ENCODE measurements at places on chromosomes 13 and 19. TPM values are rescaled to one million over a fixed set of nuclear protein-coding genes. Genes with fewer than 3 reads are reported as not detected.
A peak's percentile ranks its signal among the peaks of the same experiment; 100 is the strongest.

DNA sequence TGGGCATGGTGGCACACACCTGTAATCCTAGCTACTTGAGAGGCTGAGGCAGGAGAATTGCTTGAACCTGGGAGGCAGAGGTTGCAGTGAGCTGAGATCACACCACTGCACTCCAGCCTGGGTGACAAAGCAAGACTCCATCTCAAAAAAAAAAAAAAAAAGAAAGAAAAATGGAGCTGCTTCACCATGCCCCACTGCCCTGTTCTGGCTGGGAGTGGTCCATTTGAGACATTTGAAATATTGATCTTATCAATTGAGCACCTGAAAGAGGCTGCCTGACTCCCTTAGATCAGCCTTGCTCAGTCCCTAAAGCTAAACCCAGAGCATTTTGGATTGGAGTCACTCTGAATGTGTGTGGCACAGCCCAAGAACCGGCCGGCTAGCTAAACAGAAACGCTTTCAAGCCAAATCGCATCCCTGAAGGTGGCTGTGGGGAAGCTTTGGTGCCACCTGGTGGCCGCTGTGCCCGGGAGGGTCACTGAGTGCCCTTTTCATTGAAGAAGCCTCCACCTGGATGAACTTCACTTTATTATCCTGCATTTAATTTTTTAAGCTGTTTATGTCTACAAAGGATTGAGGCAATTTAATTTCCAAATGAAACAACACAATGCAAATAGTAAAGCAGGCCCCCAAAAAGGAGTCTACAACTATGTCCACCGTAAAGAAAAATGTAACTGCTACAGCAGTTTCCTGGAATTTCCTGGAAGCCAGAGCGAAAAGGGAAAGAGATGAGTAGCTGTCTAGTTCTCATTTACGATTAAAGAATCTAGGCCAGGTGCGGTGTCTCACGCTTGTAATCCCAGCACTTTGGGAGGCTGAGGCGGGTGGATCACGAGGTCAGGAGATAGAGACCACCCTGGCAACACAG, 53.1 kb upstream of the SERPINE3 start:
- peak; percentile 74 for DNase-seq

GRCh38 chr19:6015841-6016545, 38.1 kb upstream of the RANBP3 start:
- no peak for DNase-seq

DNA sequence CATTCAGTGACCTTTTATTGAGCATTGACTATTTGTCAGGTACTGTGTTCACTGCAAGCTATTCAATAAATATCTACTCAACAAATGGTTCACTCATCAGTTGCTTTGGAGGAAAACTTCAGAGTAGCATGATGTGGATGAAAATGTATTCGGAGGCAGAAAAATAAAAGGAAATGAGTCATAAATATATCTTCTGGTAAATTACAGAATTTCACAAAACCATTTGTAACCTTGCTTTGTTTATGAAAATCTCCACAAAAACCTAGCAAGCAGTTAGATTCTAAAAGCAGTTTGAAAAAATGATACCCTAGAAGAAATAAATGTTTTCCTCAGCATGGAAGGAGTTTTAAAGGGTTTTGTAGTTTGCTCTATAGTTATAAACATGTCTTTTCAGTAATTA, 399.6 kb downstream of the LMO7 start:
- DNase-seq, result no peak

IL11 gene
- not detected for total RNA-seq

DNA sequence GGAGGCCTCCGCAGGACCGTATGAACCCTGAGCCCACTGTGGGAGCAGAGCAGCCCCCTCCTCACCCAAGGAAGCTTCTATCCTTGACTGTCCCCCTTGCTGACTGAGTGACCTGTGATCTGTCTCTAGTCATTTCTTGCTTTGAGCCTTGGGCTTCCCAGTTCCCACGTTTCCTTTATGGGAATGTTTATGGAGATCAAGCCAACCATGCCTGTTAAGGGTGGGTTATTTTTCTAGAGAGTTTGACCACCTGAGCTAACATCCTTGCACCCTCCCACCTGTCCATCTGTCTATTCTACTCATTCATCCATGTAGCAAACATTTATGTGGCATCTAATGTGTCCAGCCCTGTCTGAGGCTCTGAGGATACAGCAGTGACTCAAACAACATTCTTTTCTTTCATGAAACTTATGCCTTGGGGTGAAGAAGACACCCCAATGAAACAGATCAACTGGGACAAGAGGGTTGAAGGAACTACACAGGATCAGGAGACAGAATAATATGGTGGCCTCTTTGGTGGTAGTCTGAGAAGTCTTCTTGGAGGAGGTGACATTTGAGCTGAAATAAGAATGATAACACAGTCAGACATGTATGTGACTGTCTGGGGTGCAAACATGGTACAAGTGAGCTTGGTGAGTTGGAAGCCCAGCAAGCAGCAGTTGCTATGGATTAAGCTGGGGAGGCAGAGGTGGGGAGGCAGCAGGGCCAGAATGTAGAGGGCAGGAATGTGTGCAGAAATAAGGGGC, 30.5 kb downstream of the CERS4 start:
- no peak for DNase-seq

GRCh38 chr19:16330368-16330801, 5.8 kb downstream of the KLF2 start:
- DNase-seq, result peak; percentile 73

DNA sequence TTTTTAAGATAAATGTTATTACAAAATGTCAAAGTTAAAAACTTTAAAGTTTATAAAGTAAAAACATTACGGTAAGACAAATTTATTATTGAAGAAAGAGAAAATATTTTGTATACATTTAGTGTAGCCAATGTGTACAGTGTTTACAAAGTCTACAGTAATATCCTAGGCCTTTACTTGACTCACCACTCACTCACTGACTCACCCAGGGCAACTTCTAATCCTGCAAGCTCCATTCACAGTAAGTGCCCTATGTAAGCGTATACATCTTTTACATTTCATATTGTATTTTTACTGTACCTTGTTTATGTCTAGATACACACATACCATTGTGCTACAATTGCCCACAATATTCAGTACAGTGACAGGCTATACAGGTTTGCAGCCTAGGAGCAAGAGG, 448.2 kb downstream of the KCTD12 start:
- no peak for DNase-seq

SYNGR4 gene
- total RNA-seq, result not detected

OR7A17 gene
- not detected for total RNA-seq

GRCh38 chr13:62847520-62847919, 1431.9 kb upstream of the PCDH20 start:
- DNase-seq, result no peak

SULT2B1 gene
- not detected for total RNA-seq

GRCh38 chr19:6828306-6828697, 55.8 kb downstream of the VAV1 start:
- no peak for DNase-seq

DNA sequence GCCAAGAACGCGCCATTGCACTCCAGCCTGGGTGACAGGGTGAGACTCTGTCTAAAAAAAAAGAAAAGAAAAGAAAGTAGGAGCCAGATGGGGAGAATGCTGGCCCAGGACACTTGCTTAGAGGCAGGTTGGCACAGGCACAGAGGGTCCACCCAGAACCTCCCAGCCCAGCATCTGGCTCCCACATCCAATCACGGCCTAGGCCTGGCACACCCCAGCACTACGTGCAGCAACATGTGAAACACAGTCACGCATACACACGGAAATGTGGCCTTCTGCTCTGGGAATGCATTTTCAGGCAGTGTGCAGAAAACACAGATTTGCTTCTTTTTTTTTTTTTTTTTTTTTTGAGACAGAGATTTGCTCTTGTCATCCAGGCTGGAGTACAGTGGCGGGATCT, 20.9 kb upstream of the FOSB start:
- DNase-seq, result no peak

GRCh38 chr19:17296273-17296672, 7.0 kb downstream of the ABHD8 start:
- no peak for DNase-seq

DNA sequence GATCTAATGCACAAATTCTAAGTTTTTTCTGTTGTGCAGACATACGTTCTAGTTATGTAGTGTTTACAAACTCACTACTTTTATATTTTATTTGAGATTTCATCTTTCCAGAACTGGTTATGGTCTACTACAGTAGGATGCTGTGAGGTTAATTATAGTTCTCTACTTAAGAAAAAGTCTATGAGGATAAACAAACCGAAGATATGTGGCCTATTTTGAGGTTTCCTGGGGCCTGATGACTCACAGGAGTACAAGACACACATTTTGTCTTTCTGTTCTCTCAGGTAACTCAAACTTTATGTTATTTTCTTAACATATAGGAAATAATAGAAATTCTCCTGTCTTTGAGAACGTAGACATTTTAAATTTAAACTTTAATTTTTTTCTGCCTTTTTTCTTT, 45.1 kb downstream of the PCDH20 start:
- DNase-seq, result no peak

ZNF285 gene
- total RNA-seq, result 3.9 TPM

DNA sequence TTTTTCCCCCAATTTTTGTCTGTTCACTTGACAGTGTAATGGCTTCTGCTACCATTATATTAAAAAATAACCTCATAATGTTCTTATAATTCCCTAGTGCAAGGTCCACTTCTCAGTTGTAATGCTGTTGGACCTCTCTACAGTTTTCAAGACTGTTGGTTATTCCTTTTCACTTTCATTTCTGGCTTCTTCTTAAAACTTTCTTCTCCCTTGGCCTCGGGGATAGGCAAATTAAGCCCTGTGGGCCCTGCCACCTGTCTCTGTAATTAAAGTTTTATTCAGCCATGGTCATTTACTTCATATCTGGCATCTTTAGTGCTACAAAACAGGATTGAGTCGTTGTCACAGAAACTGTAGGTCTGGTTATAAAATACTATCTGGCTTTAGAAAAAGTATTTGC, 313.5 kb downstream of the KLF12 start:
- DNase-seq, result no peak

DNA sequence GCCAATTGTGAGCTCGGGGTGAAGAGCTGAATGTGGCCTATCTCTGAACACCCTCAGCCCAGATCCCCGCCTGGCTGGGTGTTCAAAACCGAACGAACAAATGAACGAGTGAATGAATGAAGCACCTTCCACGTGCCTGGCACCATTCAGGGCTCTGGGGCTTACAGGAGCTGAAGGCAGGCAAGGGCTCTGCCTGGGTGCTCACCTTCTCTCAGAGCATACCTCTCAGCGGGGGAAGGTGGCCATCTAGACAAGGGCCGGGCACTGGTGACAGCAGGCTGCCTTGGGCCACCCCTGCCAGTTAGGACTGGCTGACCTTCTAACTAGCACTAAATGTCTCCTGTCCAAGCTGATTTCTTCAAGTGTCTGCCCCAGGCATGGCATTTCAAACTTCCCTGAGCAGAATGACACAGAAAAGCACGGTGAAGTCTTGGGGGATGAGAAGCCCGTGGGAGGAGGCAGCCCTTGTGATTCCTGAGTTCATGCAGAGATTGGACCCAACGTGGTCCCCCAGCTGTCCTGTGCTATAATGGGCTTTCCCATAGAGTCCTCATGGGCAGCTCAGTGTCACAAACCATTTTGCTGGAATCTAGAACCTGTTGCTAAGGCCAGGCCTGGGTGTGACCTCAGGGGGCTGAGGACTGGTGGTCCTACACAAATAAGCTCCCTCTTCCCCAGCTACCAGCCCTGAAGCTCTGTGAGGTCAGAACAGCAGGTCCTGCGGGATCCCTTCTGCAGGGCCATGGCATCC, 27.9 kb upstream of the VSTM2B start:
- DNase-seq, result no peak

PPFIA3 gene
- total RNA-seq, result 7.0 TPM

- DNase-seq, result peak; percentile 59
These were observed 24.2 kb upstream of the C13orf46 start for GRCh38 chr13:113997845-113998751.

SULT2A1 gene
- total RNA-seq, result not detected

GRCh38 chr13:95607366-95607765, 37.1 kb downstream of the DZIP1 start:
- DNase-seq, result no peak

DNA sequence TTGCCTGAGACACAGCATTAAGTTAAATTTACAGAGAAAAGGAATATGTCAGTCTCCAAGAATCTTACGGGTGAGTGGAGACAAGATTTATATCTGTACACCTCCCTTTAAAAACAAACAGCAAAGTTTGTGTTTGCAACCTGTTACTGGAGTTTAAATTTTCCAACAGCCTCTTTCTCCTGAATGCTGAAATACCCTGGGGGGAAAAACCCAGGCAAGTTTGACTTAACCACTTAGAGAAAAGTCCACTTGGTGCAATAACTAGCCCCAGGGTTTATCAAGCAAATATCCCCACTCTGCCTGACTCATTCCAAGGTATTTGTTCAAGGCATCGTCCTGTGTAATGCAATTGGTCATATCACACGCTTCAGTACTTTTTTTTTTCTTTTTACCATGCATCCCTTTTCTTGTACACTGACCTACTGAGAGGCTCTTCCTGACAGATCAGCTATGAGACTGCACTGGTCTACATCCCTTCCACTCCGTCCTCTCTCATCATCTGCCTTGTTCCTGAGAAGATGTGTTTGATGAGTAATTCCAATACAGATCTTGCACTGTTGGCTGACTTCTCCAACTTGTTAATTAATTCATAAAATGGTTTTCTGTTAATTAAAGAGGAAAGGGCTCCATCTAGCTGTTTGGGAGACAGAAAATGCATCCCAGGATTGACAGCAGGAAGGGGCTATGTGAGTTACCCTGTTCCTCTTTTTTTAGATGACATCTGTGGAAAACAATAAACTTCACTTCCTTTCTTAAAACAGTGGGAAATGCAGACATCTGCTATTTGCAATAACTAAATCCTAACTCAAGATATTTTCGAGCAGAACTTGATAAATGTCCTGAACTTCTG, 212.5 kb upstream of the IRS2 start:
- no peak for DNase-seq

GRCh38 chr13:53126841-53127245, 98.2 kb downstream of the OLFM4 start:
- no peak for DNase-seq
